ENCODE measurements at places on chromosomes 7 and 10.

- DNase-seq: no peak
These were observed 53.0 kb upstream of the RPA3 start for GRCh38 chr7:7771452-7771851.

DNA sequence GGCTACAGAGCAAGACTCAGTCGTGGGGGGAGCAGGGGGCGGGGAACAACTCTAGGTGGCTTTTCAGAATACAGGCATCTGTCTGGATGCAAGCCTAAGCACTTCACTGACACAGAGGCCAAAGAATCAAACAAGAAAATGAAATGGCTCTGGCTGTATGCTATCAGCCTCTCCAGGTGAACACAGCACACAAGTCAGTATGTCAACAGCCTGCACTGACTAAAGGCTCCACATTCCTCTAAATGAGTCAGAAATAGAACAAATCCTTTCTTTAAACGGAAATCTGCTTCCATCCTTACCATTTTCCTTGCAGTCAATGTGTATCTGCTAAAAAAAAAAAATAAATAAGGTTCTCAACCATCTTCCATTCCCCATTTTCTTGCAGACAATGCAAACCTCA lies 88.3 kb downstream of the ARMH3 start:
- DNase-seq: no peak

DNA sequence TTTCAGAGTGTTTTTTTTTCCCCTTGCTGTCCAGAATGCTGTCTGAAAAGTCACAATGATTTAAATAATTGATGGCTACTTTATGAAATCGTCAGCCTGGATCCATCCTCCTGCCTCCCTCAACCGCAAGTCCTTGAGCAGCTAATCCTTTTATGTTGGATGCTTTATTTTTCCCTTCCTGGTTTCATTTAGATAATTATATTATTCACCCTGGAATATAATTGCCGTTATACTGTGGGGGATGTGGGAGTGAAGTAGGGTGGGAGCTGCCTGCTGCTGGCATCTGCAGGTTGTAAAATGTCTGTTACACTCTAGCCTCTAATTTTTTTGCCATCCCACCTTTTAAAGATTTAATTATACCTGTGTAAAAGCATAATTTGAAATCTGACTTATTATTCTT lies 290.5 kb upstream of the LRGUK start:
- no peak for DNase-seq

GRCh38 chr10:11573497-11573896 lies 38.0 kb downstream of the USP6NL start:
- no peak for DNase-seq

DNA sequence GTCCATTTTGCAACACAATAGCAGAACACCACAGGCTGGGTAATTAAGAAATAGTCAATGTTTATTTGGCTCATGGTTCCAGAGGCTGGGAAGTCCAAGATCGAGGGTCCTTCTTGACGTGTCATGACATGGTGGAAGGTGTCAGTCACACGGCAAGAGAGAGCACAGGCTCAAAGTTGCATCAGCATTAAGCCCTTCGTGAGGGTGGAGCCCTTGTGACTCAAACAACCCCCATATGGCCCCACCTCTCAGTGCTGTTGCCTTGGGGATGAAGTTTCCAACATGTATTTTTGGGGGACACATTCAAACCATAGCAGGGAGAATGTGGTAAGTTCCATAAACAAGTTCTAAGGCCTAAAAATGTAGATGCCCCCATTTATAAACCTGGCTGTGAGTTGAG lies 24.6 kb upstream of the GTPBP4 start:
- no peak for DNase-seq

- no peak for DNase-seq
These were observed 264.1 kb downstream of the GRID1 start for GRCh38 chr10:86102451-86102850.

- no peak for DNase-seq
These were observed 27.8 kb downstream of the DCLRE1C start for GRCh38 chr10:14926061-14926470.

DNA sequence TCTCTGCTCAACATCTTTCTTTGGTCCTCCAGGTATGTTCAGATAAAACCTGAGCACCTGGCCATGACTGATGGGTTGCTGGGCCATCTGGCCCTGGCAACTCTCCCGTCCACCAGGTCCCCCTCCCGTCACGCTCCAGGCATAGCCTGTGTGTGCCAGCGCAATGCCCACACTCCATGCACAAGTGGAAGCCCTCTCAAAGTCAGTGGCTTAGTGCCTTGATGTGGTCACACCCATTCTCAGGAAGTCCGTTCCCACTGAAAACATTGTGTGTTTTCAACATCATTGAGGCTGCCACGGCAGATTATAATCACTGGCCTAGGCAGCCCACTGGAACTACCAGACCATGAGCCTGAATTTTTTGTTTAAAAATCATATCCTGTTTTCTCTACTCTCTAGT lies 170.6 kb upstream of the LANCL2 start:
- DNase-seq: no peak

DNA sequence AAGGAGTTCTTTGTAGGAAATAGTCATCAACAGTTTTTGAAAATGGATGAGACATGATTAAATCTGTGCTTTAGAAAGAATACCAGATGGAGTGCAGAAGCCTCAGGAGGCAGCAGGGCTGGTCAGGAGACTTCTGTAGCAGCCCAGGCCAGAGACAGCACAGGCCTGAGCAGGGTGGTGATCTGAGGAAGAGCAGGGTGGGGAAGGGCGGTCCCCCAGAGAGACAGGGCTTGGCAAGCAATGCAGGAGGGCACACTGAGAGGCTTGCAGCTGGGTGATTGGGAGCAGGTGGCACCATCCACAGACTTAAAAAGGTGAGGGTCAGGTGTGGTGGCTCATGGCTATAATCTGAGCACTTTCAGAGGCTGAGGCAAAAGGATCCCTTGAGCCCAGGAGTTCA lies 4.3 kb upstream of the SMKR1 start:
- DNase-seq: no peak

DNA sequence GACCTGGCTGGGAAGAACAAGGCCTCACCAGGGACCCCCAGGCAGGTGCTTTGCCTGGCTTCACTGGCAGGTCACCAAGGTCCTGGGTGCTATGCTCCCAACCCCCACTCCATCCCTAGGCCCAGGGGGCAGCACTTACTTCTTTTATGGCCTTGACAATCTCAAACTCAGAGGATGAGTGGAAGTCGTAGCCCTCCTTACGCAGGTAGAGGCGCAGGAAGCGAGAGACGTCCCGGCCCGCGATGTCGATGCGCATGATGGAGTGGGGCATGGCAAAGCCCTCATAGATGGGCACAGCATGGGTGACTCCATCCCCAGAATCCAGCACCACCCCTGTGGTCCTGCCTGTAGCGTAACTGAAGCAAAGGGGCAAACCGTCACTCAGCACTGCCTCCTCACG lies 18.5 kb downstream of the ACTR1A start:
- DNase-seq: no peak

DNA sequence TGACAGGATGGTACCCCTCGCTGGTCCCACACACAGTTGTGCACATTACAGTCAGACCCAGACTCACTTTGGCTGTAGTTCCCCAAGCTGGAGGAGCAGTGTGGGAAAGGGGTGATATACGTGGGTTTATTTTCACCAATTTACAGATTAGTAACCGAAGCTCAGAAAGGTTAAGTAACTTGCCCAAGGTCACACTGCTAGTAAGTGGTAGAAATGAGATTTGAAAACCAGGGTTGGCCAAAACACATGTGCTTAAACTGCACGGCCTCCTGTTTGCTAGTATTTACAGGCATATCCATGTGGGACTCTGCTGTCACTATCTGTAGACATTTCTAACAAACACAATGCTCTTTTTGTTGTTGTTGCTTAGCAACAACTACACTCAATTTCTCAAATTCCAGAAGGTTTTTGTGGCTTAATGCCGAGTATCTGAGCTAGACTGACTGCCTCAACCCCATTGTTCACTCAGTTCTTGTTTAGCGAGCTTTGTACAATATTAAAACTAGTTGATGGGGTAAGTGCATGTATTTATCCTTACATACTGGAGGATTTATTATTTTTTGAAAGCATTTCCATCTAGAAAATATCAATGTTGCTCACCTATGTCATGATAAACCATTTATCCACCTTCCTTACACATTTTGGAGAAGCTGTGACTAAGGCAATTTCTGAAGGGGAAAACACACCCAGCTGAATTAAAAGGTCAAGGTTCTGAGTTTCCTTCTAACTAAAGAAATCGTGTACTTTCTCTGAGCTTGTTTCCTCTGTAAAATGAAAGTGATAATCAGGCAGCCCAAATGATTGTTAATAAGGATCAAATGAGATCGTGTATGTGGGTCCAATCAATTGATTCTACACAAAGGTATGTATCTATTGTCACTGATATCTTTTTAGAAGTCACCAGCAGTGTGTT lies 5.3 kb upstream of the TMEM139 start:
- DNase-seq: no peak

- no peak for DNase-seq
These were observed 3.0 kb downstream of the ITPRID1 start for GRCh38 chr7:31516680-31517502.

GRCh38 chr7:43785420-43785819 lies 26.9 kb downstream of the BLVRA start:
- no peak for DNase-seq

DNA sequence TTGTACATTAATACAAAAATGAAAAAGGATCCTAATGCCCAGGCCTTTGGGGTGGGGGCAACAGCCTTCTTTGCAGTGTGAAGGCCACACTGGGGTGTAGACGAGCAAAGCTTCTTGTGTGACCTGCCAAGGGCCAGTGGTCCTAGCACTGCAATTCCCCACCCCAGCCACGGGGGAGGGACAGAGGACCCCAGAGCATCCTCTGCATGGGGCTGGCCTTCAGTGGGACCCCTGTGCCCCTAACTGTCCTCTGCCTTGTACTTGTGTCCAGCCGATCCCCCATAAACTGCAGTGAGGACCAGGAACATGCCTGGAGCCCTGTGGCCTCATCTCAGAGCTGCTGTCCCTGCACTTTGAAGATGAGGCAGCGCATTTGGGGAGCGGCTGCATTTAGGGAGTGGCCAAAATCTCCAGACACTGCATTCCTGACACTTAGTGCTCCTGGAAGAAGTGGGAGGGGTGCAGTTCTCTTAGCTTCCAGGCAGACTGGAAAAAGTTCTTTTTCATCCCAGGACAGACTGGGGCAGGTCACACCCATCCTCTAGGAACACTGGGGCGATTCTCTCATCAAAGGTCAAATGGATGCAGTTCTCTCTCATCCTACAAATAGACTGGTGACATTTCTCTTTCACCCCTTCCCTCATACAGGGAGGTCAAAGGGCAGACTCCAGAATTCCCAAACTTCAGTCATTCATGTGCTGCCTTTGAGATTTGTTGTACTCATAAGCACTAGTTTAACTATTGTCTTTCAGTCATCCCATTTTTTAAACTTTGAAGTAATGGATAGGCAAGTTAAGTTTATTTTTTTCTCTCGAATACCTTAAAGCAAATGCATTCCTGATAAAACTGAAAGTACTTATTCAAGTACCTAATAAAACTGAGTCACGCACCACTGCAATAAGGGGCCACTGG lies 922 bp upstream of the MYO1G start:
- no peak for DNase-seq

DNA sequence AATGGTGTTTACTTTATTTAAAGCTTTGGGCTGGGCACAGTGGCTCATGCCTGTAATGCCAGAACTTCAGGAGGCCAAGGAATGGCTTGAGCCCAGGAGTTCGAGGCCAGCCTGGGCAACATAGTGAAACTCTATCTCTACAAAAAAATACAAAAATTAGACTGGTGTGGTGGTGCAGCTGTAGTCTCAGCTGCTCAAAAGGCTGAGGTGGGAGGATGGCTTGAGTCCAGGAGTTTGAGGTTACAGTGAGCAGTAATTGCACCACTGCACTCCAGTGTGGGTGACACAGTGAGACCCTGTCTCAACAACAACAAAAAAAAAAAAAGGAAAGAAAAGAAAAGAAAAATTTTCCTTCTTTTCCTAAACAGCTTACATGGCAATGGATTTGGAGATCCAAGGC lies 22.0 kb downstream of the SLC16A9 start:
- no peak for DNase-seq

DNA sequence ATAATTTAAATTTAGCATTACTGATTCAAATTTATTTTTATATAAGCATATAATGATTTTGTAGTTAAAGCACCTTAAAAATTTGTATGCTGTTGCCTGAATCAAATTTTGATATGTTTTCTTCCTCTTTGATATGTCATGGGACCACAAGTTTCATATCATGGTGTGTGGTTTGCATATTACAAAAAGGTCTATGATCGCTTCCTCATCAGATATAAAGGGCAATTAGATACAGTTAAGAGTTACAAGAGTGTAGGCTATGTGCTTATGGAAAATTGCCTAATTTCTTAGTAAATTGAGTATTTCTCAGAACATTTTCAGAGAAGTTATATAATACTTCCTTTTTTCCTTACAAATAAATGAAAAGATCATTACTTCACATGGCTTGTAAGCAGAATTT lies 22.2 kb downstream of the MRC1 start:
- DNase-seq: no peak

- no peak for DNase-seq
These were observed 42.5 kb downstream of the SYPL1 start for GRCh38 chr7:106069471-106070200.
